ENCODE measurements at places on chromosomes 13 and 19. TPM values are rescaled to one million over a fixed set of nuclear protein-coding genes. Genes with fewer than 3 reads are reported as not detected.

The PRR22 gene
- total RNA-seq, result 2.6 TPM

The NCCRP1 gene
- total RNA-seq, result 1.4 TPM

The TUBB4A gene
- total RNA-seq, result 8.1 TPM

The FOXA3 gene
- 0.93 TPM for total RNA-seq

The SBSN gene
- 3.9 TPM for total RNA-seq

The SLAIN1 gene
- total RNA-seq, result 0.71 TPM

The FAM83E gene
- 0.18 TPM for total RNA-seq

The LIG4 gene
- total RNA-seq, result 4.8 TPM

The CIRBP gene
- 110 TPM for total RNA-seq

The SGCG gene
- not detected for total RNA-seq

The ELSPBP1 gene
- total RNA-seq, result not detected

The IL12RB1 gene
- total RNA-seq, result not detected

The FAM187B gene
- not detected for total RNA-seq

The JOSD2 gene
- 60.1 TPM for total RNA-seq

The ZNF737 gene
- total RNA-seq, result not detected

The ZNF492 gene
- total RNA-seq, result not detected

The FAM124A gene
- total RNA-seq, result 2.4 TPM

The HCN2 gene
- total RNA-seq, result 39.5 TPM

The CEACAM3 gene
- total RNA-seq, result not detected

The GPR183 gene
- total RNA-seq, result not detected

The CACTIN gene
- 19.3 TPM for total RNA-seq

The ZNF763 gene
- not detected for total RNA-seq

The DPF1 gene
- 5.1 TPM for total RNA-seq

Measured in A549 treated with dexamethasone at 1 μM for 4 hours (cell line).